Smooth muscle cell of the brain vasculature (primary cell): ENCODE measurements at places on chromosomes 16 and 17.

- no peak for DNase-seq
These were observed 30.5 kb upstream of the LGALS9 start for GRCh38 chr17:27600471-27600870.

GRCh38 chr16:25298165-25298872 is 40.7 kb upstream of the ZKSCAN2 start:
- no peak for DNase-seq

GRCh38 chr17:13561606-13562270 is 40.0 kb downstream of the HS3ST3A1 start:
- DNase-seq, result peak; percentile 63

- no peak for DNase-seq
These were observed 22.6 kb downstream of the TBC1D16 start for GRCh38 chr17:80012765-80013741.

DNA sequence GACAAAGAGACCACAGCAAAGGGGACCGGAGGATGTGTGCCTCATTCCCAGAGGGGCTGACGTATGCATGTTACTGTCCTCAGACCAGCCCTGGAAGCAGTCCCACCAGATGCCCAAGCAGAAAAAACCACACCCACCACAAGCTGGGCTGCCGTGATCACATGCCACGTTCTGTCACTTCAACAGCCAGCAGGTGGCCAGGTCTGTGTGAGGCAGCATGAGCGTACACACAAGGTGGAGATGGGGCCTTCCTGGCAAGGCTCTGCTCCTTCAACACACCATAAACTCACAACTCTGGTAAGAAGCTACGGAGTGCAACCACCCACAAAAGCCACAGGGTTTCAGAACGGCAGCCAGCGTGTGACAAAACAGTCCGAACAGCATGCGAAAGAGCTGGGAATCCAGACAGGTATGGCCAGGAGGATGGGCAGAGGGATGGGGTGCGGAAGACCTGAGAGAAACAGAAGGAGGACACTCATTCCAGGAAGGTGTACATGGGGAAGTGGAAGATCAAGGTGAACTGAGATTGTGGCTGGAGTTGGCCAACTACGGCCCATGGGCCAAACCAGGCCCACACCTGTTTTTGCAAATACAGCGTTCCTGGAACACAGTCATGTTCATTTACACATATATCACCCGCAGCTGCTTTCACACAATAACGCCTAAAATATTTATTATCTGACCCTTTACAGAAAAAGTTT is 27.9 kb downstream of the MBTPS1 start:
- DNase-seq, result no peak

DNA sequence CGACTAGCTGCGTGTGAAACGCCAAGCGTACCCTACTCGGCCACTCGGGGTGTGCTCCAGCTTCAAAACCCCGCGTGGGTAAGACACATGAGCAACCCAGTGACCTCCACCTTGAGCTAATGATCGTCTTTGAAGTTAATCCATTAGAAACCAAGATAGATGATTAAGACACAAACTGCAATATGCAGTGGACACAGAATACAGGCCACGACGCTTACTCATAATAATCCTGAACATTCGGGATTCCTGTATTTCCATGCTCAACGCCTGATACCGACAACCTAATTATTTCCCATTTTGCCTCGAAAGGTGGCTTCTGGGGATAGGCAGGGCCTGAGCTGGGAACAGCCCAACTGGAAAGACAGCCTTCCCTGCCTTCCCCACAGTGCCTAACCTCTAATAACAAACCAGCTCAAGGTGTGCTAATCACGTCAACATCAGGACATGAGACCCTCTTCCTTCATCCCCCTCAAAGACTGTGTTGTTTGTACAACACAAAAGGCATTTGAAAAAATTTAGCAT is 504 bp upstream of the COPRS start:
- no peak for DNase-seq
